ENCODE measurements at places on chromosomes 4 and X. TPM values are rescaled to one million over a fixed set of nuclear protein-coding genes. Genes with fewer than 3 reads are reported as not detected.

- H3K36me3 ChIP-seq: no peaks in the 10 kb centered on the region
- peaks cover 19% of the 10 kb centered on the region for H3K4me1 ChIP-seq
- peak; percentile 66 for DNase-seq
- peaks cover 2% of the 10 kb centered on the region for H3K27me3 ChIP-seq
- H3K4me3 ChIP-seq: no peak overlapping the region
Measured at GRCh38 chrX:149512225-149512885, 7.2 kb upstream of the IDS start.

DNA sequence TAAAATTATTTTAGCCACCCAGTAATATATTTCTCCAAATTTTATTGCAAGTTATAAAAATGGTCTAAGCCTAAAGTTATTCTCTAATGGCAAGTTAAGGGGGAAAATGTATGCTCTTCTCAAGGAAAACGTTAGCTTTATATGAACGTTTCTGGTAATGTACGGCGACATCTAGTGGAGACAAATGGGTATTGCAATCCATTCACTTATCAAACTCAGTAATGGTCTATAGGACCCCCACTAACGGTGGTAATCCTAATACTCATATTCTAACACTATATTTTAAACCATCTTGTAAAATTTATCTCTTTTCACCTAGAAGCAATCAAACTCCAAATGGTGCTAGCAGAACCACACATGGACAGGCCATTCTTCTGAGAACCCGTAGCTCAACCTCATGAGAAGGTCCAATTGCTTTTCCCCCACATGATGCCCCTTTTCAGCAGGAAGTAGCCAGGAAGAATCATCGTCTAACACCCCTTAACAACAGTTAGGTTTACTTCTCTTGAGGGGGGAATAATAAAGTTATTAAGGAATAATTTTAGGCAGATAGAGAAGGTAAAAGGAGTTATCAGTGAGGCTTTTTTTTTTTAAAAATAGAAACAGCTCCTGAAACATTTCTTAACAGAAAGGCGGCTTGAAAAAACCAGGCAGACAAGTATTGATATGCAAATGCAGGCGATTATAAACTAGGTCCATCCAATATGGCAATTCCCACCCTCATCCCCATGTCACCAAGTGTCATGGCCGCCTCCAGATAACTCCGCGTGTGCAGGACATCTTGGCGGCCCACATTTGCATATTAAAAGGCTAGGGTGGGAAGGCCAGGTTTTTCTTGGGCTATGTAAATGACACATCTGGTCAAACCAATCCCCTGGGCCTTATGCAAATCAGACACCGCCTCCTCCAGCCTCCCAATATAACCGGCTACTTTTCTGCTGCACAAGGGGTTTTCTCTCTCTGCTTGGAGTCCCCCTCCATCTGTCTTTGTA, 35.0 kb downstream of the NUDT11 start:
- DNase-seq: peak; percentile 17
- no peaks in the 10 kb centered on the region for H3K36me3 ChIP-seq
- H3K27me3 ChIP-seq: no peaks in the 10 kb centered on the region
- no peaks in the 10 kb centered on the region for H3K4me1 ChIP-seq
- H3K27ac ChIP-seq: no peak overlapping the region

The FGF5 gene
- total RNA-seq: not detected

The MAP7D2 gene
- 0.83 TPM for total RNA-seq

The ZNF718 gene
- total RNA-seq: 12.8 TPM

- H3K36me3 ChIP-seq: peaks cover 4% of the 10 kb centered on the region
- no peaks in the 10 kb centered on the region for H3K4me1 ChIP-seq
- H3K27ac ChIP-seq: no peak overlapping the region
- DNase-seq: no peak
- no peak overlapping the region for H3K4me3 ChIP-seq
Measured at GRCh38 chr4:183541010-183541751, 36.3 kb downstream of the ING2 start.

DNA sequence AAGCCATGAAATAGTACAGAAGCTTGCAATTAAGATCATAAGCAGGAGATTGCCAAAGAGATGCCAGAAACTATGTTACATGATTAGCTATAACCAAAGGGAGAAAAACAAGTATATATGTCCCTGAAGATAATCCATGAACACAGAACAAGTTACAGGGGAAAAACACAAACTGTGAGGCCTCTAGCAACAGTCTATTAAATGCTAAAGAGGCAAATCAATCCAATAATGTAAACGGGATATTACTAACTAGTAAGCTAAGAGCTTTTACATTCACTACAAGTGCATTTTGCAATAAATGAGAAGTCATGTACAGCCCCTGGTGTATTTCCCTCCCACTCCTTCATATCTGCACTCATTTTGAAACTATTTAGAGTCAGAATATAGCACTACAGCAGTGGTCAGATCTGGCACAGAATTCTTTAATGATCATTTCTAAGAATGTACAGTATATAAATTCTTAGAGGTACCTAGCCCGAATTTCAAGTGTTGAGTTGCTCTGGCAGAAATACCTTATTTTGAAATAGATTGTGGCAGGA, 449.8 kb upstream of the SMIM31 start:
- H3K27me3 ChIP-seq: no peaks in the 10 kb centered on the region
- no peak overlapping the region for H3K27ac ChIP-seq
- no peak for DNase-seq
- H3K36me3 ChIP-seq: no peaks in the 10 kb centered on the region
- no peak overlapping the region for H3K4me3 ChIP-seq

DNA sequence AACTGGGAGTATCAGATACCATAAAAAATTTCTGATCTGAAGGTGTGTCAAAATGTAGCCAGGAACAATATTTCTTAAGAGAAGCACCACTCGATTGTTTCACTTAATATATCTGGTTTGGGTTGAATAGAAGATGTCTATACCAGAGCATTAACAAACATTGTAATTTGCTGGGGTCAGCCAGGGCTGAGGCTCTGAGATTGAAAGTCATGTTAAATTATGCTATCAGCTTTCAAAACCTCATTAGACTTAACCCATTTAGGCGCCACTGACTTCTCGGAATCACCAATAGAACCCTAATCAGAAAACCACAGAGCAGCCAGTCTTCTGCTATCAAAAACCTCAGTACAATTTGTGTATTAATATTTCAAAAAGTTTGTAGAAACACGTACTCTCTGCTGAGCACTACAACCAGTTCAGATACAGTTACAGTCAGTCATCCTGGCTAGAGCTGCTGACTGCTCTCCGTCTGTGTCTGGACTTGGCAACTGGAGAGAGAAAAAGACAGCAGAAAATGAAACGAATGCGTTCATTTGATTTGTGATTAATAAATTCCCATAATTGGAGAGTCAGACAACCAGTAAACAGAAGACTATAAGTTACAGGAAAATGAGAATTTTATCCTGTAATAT, 848.6 kb upstream of the PABPC4L start:
- no peaks in the 10 kb centered on the region for H3K4me1 ChIP-seq
- no peak overlapping the region for H3K4me3 ChIP-seq
- no peaks in the 10 kb centered on the region for H3K27me3 ChIP-seq
- no peak for DNase-seq
- no peak overlapping the region for H3K27ac ChIP-seq

The RPS6KA3 gene
- total RNA-seq: 27.9 TPM

The SMR3B gene
- not detected for total RNA-seq

DNA sequence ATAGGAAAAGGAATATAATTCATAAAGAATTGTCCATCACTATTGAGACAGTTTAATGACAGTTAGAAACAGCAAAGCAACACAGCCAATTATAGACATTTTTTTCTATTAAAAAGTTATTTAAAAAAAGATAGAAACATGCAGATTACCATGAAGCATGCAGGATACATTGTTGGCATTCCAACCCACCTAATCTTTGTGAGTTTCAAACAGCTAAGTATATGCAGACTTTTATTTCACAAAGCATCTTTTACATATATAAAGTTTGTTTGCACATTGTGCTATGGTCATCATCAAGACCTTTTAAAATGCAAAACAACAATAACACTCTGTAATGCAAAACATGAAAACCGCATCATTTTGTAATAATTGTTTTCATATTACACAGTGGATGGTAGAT, 125.9 kb upstream of the ETNPPL start:
- H3K27me3 ChIP-seq: no peaks in the 10 kb centered on the region
- H3K36me3 ChIP-seq: no peaks in the 10 kb centered on the region
- no peak overlapping the region for H3K4me3 ChIP-seq
- H3K27ac ChIP-seq: no peak overlapping the region
- H3K4me1 ChIP-seq: peaks cover 4% of the 10 kb centered on the region

DNA sequence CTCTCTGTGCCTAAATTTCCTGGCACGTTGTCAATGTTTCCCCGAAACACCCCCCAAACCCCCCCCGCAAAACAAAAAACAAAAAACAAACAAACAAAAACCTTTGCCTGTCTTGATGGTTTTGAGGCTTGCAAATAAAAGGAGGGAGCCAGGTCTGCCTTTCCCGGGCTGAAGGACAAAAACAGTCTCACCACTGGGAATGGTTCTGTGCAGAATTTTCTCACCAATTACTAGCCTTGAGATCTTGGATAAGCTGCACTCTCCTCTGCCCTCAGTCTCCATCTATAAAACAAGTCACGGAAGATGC, 15.5 kb downstream of the NKX3-2 start:
- H3K27me3 ChIP-seq: peaks cover 86% of the 10 kb centered on the region
- peaks cover 8% of the 10 kb centered on the region for H3K36me3 ChIP-seq
- no peak for DNase-seq
- peak overlapping the region; percentile 43 for H3K4me3 ChIP-seq
- no peak overlapping the region for H3K27ac ChIP-seq

DNA sequence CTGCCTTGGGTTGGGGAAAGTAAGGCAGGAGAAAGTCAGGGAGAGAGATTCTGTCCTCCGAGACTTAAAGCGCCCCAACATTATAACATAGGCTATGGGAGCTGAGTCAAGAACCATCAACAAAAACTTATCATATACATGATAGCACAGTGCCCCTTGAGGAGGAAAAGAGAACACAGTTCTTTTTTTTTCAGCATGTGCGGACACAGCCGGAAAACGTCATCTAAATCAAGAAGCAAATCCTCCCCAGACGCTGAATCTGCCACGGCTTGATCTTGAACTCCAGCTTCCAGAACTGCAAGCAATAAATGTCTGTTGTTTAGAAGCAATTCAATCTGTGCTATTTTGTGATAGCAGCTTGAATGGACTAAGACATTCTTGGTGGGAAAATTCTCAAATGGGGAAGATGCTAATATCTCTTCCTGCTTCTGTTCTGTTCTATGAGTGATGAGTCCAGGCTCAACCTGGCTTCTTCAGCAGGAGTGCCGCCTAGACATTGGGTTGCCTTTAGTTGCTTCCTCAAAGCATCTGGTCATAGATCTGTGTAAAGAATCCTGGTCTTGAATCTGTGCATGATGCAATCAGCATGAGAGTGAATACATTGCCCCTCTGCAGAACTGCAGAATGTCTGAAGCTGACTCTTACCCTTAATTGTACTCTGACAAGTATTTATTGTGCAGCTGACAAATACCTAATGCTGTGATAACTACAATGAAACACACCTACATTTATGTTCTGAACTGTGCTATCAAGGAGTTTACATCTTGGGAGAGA, 549.8 kb upstream of the PRKX start:
- no peak overlapping the region for H3K4me3 ChIP-seq
- no peaks in the 10 kb centered on the region for H3K4me1 ChIP-seq
- no peak overlapping the region for H3K27ac ChIP-seq
- peak; percentile 4 for DNase-seq

The DSPP gene
- not detected for total RNA-seq

DNA sequence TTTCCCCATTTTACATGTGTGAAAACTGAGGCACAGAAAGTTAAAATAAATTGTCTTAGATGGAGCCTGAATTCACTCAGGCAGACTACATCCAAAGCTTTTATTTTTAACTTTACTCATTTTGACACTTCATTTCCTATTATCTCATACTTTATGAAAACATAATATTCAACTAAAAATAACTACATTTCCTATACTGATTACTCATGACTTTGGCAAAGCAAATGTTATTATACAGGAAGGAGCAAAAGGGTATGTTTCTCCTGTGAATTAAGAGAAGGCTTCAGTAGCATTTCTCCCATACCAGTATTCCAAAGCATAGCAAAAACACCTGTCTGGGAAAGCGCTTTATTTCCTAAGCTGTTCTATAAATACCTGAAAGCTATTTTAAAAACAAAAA, 178.6 kb downstream of the ADAMTS3 start:
- no peak overlapping the region for H3K4me3 ChIP-seq
- no peaks in the 10 kb centered on the region for H3K27me3 ChIP-seq
- no peak overlapping the region for H3K27ac ChIP-seq
- no peak for DNase-seq

DNA sequence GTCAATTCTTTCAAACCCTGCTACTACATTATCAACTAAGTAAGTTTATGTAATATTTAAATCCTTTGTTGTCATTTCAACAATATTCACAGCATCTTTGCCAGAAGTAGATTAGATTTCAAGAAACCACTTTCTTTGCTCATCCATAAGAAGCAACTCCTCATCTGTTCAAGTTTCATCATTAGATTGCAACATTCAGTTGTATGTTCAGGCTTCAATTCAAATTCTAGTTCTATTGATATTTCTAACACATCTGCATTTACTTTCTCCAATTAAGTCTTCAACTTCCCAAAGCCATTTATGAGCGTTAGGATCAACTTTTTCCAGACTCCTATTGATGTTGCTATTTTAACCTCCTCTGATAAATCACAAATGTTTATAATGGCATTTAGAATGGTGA, 66.1 kb downstream of the BMP3 start:
- no peaks in the 10 kb centered on the region for H3K4me1 ChIP-seq
- H3K27ac ChIP-seq: no peak overlapping the region
- no peak overlapping the region for H3K4me3 ChIP-seq
- DNase-seq: no peak

DNA sequence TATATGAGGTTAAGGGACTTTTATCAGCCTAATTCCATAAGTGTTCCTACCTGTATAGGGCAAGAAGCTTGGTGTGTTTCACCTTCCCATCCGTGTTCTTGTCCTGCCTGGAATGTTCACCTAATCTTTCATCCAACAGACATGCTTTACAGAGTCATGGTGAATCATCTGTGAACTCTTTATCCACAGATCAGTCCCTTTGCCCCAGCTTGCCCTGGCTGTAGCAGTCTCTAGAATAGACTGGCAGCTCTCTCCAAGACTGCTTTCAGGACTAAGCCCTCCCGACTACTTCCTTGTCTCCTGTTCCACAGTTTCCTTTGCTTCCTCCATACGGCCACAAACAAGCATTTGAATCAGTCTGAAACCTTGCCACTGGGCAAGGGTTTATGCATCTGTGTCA, 177.9 kb upstream of the IL15 start:
- no peak overlapping the region for H3K4me3 ChIP-seq
- no peak overlapping the region for H3K27ac ChIP-seq
- H3K4me1 ChIP-seq: no peaks in the 10 kb centered on the region
- H3K36me3 ChIP-seq: no peaks in the 10 kb centered on the region
- DNase-seq: no peak

The BOD1L1 gene
- total RNA-seq: 24.2 TPM

DNA sequence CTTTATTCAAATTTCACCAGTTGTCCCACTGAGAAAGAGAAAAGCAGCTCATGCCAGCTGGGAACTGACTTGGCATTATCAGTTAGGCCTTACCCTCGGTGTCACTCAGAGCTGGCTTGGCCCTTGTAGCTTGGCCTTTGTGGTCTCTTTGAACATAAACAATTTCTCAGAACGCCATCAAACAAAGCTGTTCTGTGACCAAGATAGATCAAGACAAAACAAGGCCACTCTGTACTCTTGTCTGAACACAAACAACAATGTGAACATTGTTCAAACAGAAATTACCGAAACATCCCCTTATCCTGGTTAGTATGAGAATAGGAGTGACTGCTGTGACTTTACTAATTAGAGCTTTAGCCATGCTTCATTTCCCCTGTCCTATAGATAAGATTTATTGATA, 57.2 kb downstream of the DIPK2B start:
- no peak overlapping the region for H3K4me3 ChIP-seq
- H3K4me1 ChIP-seq: no peaks in the 10 kb centered on the region
- no peaks in the 10 kb centered on the region for H3K27me3 ChIP-seq
- no peak for DNase-seq
- no peaks in the 10 kb centered on the region for H3K36me3 ChIP-seq
- no peak overlapping the region for H3K27ac ChIP-seq

The TLR1 gene
- 4.0 TPM for total RNA-seq
